ENCODE measurements at places on chromosomes 3 and 15. TPM values are rescaled to one million over a fixed set of nuclear protein-coding genes. Genes with fewer than 3 reads are reported as not detected.

The OIP5 gene
- total RNA-seq: 0.33 TPM

The SAXO2 gene
- 2.3 TPM for total RNA-seq

The PAQR5 gene
- 0.96 TPM for total RNA-seq

The ISL2 gene
- not detected for total RNA-seq

The MCTP2 gene
- total RNA-seq: 6.4 TPM

The EFCC1 gene
- 1.6 TPM for total RNA-seq

DNA sequence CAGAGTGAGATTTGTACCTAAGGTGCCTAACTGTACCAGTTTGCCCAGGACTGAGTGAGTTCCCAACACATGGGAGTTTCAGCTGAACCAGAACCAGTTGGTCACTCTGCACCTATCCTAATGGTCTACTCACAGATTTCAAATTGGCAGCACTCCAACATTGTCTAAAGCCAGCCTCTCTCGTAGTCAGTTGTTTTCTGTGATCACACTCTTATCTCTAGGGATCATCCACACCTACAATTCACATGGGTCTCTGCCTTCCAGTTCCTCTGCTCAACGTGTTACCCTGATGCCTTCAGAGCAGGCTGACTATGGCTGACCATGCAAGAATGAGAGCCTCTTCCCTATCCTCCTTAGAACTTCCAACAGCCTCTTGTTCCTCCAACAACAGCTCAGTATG, 624.8 kb downstream of the NTRK3 start:
- H3K4me3 ChIP-seq: no peak overlapping the region
- no peaks in the 10 kb centered on the region for H3K36me3 ChIP-seq
- no peaks in the 10 kb centered on the region for H3K27me3 ChIP-seq
- no peak for DNase-seq
- no peak overlapping the region for H3K27ac ChIP-seq

GRCh38 chr3:24018784-24019570, 73.9 kb downstream of the NR1D2 start:
- peak overlapping the region; percentile 36 for H3K4me3 ChIP-seq
- no peaks in the 10 kb centered on the region for H3K36me3 ChIP-seq
- no peaks in the 10 kb centered on the region for H3K27me3 ChIP-seq
- H3K4me1 ChIP-seq: no peaks in the 10 kb centered on the region
- DNase-seq: no peak
- H3K27ac ChIP-seq: peak overlapping the region; percentile 60

- peaks cover 15% of the 10 kb centered on the region for H3K4me1 ChIP-seq
- no peak for DNase-seq
- no peak overlapping the region for H3K4me3 ChIP-seq
Observed at GRCh38 chr15:60963557-60963956, 265.5 kb downstream of the RORA start.

DNA sequence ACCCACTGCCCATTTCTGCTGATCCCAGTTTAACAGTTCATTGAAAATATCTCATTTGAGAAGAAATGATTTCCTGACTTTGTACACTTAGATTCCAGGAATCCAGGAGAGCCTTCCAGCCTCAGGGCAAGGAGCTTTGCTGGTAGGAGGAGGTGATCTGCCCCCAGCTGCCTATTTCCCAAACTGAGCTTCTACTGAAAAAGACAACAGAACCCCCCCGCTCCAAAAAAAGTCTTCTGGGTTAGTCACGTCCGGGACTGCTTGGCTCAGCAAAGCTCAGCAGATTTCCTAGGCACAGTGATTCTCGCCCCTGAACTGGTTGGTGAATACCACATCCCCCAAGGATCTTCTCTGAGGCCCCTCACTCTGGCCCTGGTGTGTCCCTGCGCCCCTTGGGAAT, 13.1 kb downstream of the SLC6A6 start:
- no peak overlapping the region for H3K4me3 ChIP-seq
- H3K36me3 ChIP-seq: no peaks in the 10 kb centered on the region
- no peak for DNase-seq
- no peaks in the 10 kb centered on the region for H3K4me1 ChIP-seq

DNA sequence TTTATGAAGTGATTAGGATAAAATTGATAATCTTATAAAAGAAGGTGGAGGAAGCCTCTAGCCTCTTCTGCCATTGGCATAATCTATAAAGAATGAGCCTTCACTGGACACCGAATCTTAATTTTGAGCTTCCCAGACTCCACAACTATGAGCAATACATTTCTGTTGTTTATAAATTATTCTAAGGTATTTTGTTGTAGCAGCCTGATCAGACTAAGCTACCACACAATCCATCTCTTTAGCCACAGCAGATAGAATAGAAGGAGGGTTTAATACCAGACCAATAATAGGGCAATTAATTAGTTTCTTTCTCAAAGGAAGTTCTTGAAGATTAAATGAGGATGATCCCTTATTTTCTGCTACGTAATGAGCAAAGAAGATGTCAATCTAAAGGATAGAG, 33.3 kb downstream of the SUCNR1 start:
- H3K4me1 ChIP-seq: no peaks in the 10 kb centered on the region
- no peaks in the 10 kb centered on the region for H3K36me3 ChIP-seq
- DNase-seq: no peak
- no peak overlapping the region for H3K27ac ChIP-seq

DNA sequence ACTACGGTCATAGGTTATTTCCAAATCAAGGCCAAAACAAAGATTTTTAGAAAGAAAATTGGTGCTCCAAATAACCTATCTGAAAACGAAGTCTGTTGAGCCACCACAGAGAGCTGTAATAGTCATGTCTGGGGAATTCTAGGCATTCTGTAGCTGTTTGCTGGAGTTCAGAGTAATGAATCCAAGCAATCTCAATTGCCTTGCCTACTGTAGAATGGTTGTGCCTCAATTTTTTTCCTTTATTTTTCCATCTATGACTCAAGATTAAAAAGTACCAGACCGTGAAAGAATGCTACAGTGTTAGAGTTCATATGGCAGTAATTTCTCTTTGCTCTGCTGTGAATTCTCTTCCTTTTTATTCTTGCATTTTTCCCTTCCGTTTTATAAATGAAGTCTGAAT, 1007.2 kb upstream of the ALCAM start:
- H3K27me3 ChIP-seq: no peaks in the 10 kb centered on the region
- H3K4me3 ChIP-seq: no peak overlapping the region
- no peak for DNase-seq
- H3K36me3 ChIP-seq: no peaks in the 10 kb centered on the region

- no peak for DNase-seq
- no peaks in the 10 kb centered on the region for H3K36me3 ChIP-seq
- H3K4me3 ChIP-seq: no peak overlapping the region
- H3K27ac ChIP-seq: no peak overlapping the region
- H3K27me3 ChIP-seq: no peaks in the 10 kb centered on the region
- H3K4me1 ChIP-seq: no peaks in the 10 kb centered on the region
Observed at GRCh38 chr3:64240396-64240795, 15.1 kb upstream of the PRICKLE2 start.

DNA sequence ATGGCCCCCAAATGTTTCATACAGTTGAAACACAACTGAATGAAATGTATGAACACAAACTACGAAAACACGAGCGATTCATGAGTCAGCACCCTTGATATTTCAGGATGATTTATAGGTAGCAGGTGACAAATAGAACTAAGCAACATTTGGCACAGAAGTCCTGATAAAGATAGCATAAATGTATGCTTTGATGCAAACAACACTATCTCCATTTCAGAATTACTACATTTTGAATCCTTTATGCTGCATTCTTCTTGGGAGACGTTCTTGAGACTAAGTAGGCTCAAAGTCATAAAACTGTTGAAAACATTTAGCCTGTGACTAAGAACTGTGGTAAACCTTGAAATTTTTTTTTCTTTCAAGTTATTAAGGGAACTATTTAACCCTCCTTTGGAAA, 200.3 kb upstream of the ICE2 start:
- no peak overlapping the region for H3K4me3 ChIP-seq
- no peaks in the 10 kb centered on the region for H3K4me1 ChIP-seq
- no peak for DNase-seq
- no peak overlapping the region for H3K27ac ChIP-seq

GRCh38 chr15:74375303-74375693, 7.9 kb upstream of the CYP11A1 start:
- H3K27ac ChIP-seq: no peak overlapping the region
- H3K4me3 ChIP-seq: no peak overlapping the region
- H3K27me3 ChIP-seq: no peaks in the 10 kb centered on the region

DNA sequence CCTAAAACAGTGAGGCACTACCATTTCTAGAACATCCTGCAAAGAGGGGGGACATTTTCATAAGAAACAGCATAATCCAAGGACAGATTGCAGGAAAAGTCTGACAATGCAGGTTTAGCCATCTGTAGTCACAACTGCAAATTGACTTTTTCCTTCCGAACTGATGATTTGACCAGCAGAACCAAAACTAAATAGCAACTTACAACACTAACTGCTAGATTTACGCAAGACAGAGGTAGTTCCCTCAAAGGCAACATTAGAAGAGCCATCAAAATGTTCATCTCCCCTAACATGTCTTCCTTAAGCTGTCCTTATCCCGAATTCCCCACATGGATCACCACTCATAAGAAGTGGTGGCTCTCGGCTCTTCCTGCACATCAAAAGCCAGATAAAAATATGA, 129.6 kb downstream of the GADL1 start:
- DNase-seq: no peak
- H3K27ac ChIP-seq: no peak overlapping the region
- H3K4me3 ChIP-seq: no peak overlapping the region
- H3K27me3 ChIP-seq: no peaks in the 10 kb centered on the region

DNA sequence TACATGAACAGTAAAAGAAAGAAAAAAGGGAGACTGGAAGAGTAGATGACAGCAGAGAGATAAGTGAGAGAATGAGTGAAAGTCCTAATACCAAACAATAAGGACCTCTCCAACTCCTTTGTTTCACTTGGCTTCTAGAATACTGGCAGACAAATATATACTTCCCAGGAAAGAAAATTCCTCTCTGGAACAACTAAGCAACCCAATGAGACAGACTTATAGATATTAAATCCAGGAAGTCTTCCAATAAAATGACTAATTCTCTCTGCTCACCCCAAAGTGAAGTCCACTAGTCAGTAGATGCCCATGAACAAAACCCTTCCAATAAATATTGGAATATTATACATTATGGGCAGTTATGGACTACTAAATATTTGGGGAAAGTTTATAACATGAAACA, 114.2 kb downstream of the NEDD4 start:
- no peaks in the 10 kb centered on the region for H3K27me3 ChIP-seq
- no peak overlapping the region for H3K4me3 ChIP-seq
- DNase-seq: no peak
- H3K36me3 ChIP-seq: no peaks in the 10 kb centered on the region

DNA sequence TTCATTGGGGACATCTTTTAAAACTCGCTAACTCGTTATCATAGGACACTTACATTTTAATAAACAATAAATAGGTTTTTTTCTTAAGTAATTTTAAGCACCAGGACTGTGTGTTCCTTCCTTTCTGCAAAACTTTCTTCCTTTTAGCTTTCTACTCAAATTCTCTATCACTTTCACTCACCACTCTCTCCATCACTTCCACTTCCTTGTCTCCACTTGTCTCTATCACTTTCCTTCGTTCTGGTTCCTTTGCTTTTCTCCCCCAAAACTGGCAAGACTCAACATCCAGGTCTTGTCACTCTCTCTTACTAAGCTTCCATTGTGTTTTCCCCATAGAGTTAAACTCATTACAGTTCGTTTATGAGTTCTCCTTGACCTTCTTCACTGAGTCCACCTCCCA, 99.0 kb downstream of the ZPLD1 start:
- no peak overlapping the region for H3K4me3 ChIP-seq
- DNase-seq: no peak
- no peaks in the 10 kb centered on the region for H3K27me3 ChIP-seq
- no peaks in the 10 kb centered on the region for H3K36me3 ChIP-seq
- H3K4me1 ChIP-seq: no peaks in the 10 kb centered on the region
- no peak overlapping the region for H3K27ac ChIP-seq

DNA sequence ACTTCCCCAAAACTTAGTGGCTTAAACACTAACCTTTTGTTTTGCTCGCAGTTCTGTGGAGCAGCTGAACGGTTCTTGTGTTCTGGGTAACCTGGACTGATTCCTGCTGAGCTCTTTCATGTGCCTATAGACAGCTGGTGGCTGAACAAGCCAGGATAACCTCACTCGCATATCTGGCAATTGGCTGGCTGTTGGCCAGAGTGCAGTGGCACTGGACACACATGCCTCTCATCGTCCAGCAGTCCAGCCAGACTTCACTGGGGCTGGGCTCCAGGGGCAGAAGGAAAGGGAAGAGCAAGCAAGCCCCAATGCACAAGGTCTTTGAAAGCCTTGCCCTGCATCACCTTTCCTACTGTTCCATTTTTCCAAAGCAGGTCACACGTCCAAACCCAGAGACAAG, 53.6 kb upstream of the GATA2 start:
- H3K4me3 ChIP-seq: no peak overlapping the region
- H3K27ac ChIP-seq: no peak overlapping the region
- H3K27me3 ChIP-seq: no peaks in the 10 kb centered on the region
- H3K36me3 ChIP-seq: no peaks in the 10 kb centered on the region
- DNase-seq: no peak
